ENCODE measurements at places on chromosomes 4 and X.

- DNase-seq = no peak
Measured at GRCh38 chr4:69497886-69498395, 2.2 kb upstream of the UGT2B4 start.

DNA sequence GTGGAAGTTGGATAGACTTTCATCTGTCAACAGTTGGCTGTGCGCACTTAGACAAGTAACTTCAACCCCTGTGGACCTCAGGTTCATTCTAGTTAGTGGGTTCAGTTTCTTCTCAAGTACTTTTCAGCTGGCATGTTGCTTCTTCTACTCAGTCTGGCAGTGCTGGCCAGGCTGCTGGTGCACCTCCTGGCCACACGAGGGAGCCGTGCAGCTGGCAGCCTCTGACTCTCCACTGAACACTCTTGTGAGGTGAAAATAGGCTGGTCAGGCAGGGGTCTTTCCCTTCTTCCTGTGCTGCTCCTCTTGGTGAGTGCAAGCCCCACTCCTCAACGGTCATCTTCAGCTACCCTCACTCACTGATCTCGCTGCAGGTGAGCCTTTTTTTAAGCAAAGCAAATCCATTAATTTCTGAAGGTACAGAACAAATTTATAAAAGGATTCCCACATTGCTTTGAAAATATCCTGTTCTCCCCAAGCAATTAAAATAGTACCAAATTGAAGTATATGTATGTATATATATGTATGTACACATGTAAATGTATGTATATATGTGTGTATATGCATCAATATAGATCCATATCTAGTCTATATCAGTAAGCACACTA is 30.6 kb downstream of the LONRF3 start:
- DNase-seq = peak; percentile 69

GRCh38 chr4:4200624-4201023 is 26.1 kb downstream of the OTOP1 start:
- DNase-seq = no peak

DNA sequence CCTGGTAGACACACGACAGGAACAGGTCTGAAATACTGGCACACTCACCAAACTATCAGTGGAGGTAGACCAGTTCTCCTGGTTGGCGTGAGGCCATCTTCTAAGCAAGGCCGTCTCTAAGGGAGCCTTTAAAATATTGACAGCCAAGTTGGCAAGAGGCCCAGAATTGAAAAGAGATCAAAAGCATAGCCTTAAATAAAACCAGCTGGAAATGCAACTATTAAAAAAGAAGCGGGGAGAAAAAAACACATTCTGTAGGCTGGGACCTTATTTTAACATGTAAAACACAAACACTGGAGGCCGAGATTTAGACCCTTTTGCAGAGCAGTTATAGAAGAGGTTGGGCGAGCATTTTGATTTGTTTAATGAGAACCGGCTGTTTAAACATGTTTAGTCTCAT is 233.0 kb upstream of the CLNK start:
- no peak for DNase-seq

DNA sequence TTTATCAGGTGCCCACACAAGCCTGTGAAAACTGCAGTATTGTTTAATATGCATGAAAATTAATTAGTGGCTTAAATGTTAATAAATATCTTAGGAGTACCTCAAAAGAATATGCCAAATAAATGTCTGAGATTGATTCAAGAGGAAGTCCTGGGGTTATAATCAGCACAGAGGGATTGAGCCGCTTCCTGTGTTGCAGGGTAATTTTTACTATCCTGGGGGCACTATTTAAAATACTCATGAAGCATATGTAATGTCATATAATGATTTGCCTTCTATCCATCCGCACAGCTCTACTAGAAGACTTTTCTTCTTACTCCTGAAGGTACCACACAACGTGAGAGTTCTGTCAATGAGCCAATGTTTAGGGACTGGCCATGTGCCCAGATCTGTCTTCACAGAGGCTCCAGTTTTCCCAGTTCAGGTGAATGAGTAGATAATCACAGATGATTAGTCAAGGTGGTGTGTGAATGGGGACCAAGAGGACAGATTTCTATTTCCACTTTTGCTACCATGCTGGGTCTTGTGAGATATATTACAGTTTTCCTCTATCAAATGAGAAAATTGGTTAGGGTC is 233.3 kb downstream of the USP46 start:
- DNase-seq = no peak

DNA sequence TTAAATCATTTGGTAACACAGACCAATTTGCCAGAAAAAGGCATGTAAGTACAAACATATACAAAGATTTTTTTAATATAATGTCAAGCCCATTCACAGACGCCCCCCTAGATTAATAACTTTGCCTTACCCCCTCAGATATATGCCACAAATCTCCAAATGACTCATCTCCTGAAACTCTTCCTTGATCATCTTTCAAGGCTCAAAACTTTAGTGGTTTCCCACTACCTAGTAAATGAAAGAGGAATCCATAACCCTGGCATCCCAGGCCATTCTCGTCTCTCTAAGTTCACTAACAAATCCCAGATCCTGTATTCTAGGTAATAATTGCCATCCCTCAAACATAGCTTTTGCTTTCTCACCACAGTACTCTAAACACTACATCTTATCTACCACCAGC is 61.9 kb downstream of the PRSS12 start:
- DNase-seq = no peak

- no peak for DNase-seq
Measured at GRCh38 chr4:39134683-39135306, 47.5 kb upstream of the WDR19 start.

DNA sequence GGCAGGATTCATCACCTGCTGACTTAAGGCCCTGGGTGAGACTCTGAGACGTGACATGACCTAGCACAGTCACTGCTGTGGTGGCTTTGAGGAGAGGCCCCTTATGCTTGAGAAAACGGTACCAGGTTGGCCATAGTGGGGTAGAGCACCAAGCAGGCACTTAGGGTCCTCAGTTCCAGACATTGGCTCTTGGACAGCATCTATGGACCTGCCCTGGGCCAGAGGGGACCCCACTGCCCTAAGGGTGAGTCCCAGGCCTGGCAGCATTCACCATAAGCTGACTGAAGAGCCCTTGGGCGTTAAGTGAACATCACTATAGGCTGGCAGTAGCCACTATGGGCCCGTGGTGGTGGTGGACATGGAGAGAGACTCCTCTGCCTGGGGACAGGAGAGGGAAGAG is 78.7 kb downstream of the FNIP2 start:
- no peak for DNase-seq

GRCh38 chrX:120036704-120037103 is 40.8 kb downstream of the RHOXF2B start:
- DNase-seq = no peak

GRCh38 chr4:98574816-98575215 is 83.6 kb downstream of the TSPAN5 start:
- no peak for DNase-seq

DNA sequence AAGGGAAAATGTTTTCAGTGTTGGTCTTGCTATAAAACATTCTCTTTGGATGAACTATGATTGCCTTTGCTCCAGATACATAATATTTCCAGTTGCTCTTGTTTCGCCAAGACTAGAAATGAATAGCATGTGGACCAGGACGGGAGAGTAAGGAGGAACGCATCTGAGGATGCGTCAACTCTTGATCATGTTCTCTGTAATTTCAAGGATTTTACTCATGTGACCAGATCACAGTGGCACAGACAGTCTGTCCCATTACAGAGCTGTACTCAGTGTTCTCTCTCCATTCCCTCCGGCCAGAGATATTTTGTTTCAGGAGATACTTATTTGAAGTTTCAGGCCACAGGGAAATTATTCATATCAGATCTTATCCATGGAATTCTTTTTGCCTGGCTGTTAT is 266.6 kb downstream of the MID1IP1 start:
- no peak for DNase-seq

- no peak for DNase-seq
Measured at GRCh38 chrX:41877167-41877566, 46.2 kb downstream of the CASK start.

- DNase-seq = no peak
Measured at GRCh38 chr4:37993806-37994205, 33.6 kb downstream of the PTTG2 start.

DNA sequence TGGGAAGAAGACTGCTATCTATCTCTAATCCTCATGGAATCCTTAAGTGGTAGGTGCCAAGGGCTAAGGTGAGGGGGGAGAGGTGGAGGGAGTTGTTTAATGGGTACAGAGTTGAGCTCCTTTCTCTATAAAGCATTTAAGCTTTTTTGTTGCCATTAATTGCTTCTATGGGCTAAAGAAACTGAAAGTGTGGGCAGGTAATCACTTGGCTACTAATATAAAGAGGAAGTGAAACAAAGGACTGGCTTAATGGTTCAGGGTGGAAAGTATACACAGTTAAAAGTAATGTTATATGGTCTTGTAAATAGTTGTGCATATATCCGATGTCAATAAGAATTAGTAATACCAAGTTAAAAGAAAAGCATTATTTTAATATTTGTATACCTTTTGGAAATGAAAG is 83.9 kb downstream of the POLA1 start:
- DNase-seq = no peak

DNA sequence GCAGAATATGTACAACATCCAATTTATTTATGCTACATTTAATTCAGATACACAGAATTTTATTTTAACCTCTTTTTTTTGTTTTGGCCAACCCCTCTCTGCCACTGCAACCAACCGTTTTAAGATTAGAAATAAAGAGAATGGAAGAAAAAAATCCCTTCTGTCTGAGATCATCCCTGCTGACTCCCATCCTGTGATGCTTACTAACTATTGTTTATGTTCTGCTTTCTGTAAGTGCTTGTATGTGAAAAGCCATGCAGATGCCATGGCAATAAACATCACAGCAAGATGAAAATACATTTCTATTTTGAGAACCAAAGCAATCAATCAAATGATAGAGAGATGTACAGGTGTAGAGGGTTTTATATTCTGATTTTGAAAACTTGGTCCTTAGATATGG is 70.1 kb downstream of the GABRB1 start:
- no peak for DNase-seq

GRCh38 chrX:112946227-112946626 is 105.6 kb upstream of the AMOT start:
- no peak for DNase-seq

DNA sequence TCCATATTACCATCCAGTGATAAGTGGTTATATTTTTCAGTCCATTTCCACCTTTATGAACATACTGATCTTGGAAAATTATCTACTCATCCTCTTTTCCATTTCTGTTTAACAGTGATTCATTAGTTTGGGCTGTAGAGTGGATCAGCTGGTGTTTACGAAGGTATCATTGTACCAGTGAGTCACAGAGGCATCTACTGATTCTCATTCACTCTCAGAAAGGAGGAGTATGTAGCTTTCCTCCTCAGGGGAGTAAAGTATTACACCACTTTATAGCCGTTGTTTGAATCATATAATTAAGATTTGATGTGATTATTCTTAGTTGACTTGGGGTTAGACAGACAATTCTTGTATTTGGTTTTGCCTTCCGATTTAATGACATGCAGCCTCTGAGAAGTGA is 74.7 kb downstream of the GALNT7 start:
- no peak for DNase-seq

- DNase-seq = no peak
Measured at GRCh38 chr4:47483745-47484144, 1.3 kb upstream of the ATP10D start.

GRCh38 chr4:85370400-85371032 is 104.4 kb upstream of the ARHGAP24 start:
- DNase-seq = peak; percentile 50

- DNase-seq = no peak
Measured at GRCh38 chr4:161792991-161793390, 370.8 kb downstream of the FSTL5 start.

DNA sequence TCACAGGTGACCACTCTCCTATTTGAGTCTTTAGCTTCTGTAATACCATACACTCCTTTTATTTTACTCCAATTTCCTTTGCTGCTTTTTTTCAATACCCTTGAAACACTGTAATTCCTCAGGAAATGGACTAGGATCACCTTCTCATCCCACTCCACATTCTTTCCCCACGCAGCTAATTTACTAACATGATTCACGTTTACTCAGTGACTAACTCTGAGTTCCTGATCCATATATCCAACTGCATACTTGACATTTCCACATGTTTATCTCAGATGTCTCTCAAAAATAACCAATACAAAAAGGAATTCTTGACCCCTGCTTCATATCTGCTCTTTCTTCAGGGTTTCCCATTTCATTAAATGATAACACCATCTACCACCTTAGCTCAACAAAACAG is 19.9 kb downstream of the RPS6KA6 start:
- no peak for DNase-seq

GRCh38 chrX:15430076-15430475 is 45.9 kb upstream of the VEGFD start:
- DNase-seq = no peak

DNA sequence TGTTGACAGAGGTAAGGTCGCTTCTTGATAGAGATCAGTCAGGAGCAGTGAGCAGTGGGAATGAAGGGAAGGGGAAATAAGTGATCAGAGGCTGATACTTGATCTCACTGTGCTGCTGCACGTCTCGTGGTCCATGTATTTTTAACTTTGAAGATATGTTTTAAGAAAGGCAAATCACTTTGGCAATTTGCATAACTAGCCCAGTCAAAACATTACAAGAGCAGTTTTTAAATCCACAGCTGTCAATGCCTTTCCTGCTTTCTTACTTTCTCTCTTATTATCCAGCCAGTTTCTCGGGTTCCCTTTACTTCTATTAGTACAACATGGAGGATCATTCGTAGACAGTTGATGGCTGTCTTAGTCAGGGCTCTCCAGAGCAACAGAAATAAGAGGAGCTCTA is 472.8 kb downstream of the TMA16 start:
- no peak for DNase-seq

- DNase-seq = no peak
Measured at GRCh38 chr4:31362756-31363155, 642.6 kb downstream of the PCDH7 start.

GRCh38 chr4:76723924-76724323 is 174.0 kb downstream of the SOWAHB start:
- no peak for DNase-seq

DNA sequence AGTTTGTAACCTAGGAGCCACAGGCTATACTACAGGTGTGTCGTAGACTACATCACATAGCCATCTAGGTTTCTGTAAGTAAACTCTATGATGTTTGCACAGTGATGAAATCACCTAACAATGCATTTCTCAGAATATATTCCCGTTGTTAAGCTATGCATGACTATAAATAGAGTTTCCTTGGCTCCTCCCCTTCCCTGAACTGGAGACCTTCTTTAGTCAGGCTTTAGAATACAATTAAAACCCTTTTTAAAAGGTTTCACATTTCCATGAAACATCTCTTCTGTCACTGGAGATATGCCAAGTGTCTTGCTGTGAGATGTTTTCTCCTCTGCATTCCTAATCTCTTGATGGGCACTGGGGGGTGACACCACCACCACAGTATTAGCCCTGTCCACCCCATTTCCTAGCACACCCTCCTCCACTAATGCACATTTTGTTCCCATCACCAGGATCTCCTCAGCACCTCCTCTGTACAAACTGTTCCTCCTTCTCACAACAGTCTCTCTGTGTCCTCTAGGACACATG is 334.6 kb upstream of the CPEB2 start:
- DNase-seq = no peak

DNA sequence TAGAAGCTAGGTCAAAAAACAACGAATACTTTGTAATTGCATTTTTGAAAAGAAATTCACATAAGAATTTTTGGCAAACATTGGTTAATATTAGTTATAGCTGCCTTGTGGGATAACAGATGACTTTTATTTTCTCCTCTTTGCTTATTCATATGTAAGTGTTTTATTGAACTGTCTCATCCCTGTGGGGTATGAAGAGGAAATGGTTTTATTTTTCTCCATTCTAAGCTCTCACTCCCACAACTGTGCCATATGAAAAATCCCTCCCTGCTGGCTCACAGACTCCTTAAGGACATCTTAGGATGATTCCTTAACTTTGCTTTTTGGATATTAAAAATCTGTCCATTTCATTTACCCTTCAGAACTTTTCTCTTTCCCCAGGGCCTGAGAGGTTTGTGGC is 300.6 kb downstream of the PPP1R2C start:
- DNase-seq = no peak

All from glutamatergic neuron (in vitro differentiated cells).